Chondrocyte (in vitro differentiated cells): ENCODE measurements at places on chromosomes 7 and 10. TPM values are rescaled to one million over a fixed set of nuclear protein-coding genes. Genes with fewer than 3 reads are reported as not detected.
A peak's percentile ranks its signal among the peaks of the same experiment; 100 is the strongest.

DNA sequence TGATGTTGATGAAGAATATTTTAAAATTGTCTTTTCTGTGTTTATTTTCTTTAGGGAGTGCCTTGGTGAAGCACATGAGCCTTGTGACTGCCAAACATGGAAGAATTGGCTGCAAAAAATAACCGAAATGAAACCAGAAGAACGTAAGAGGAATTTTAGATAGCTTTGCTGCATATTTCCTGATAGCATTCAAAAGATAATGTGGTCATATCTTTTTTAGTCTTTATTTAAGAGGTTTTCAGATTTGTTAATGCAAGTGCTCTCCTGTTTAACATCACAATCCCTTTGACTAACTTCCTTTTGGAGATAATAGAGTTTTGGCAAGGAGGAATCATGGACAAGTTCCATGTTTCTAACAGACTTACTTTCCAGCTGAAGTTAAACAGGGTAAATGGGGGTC, 85.2 kb upstream of the GATAD1 start:
- peaks cover 24% of the 10 kb centered on the region for H3K4me1 ChIP-seq
- no peak overlapping the region for H3K27ac ChIP-seq
- peaks cover 19% of the 10 kb centered on the region for H3K36me3 ChIP-seq
- no peak for DNase-seq
- no peaks in the 10 kb centered on the region for H3K27me3 ChIP-seq

DNA sequence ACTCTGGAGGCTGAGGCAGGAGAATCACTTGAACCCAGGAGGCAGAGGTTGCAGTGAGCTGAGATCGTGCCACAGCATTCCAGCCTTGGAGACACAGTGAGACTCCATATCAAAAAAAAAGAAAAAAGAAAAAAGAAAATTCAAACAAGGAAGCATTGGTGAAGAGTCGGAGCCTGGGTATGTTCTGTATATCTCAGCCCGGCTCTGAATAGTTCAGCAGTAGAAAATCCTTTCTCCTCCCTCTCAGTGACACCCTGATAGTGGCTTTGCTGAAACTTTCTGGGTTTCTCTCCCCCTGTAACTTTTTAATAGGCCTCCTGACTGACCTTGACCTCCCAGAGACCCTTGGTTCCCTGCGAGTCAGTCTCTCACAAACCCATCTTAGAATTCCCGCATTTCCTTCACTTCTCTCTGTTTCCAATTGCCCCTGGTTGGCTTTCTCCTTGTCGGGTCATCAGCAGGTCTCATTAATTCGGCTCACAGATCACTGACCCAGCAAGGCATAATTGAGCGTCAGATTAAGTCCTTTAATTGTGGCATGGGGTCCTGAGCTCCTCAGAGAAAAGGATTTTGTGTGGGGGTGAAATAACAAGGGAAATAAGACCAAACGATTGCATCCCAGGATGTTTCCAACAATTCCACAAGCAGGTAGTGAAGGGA, 541.6 kb upstream of the NRP1 start:
- DNase-seq = no peak
- H3K27me3 ChIP-seq = no peaks in the 10 kb centered on the region
- H3K4me3 ChIP-seq = no peak overlapping the region
- no peak overlapping the region for H3K27ac ChIP-seq

DNA sequence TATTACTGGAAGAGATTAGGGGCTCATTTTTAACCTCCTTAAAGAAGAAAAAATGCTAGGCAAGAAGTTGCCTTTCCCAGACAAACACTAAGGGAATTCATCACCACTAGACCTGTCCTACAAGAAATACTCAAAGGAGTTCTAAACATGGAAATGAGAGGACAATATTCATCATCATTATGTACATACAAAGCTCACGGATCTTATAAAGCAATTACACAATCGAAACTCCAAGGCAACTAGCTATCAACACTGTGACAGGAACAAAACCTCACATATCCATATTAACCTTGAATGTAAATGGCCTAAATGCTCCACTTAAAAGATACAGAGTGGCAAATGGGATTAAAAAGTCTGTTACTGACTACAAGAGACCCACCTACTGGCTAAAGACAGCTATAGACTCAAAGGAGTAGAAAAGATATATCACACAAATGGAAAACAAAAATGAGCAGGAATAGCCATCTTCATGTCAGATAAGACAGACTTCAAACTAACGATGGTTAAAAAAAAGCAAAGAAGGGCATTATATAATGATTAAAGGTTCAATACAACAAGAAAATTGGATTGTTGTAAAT, 246.6 kb downstream of the ADRA2A start:
- no peak overlapping the region for H3K4me3 ChIP-seq
- H3K27ac ChIP-seq = no peak overlapping the region
- no peaks in the 10 kb centered on the region for H3K4me1 ChIP-seq
- peaks cover 8% of the 10 kb centered on the region for H3K27me3 ChIP-seq
- no peaks in the 10 kb centered on the region for H3K36me3 ChIP-seq

DNA sequence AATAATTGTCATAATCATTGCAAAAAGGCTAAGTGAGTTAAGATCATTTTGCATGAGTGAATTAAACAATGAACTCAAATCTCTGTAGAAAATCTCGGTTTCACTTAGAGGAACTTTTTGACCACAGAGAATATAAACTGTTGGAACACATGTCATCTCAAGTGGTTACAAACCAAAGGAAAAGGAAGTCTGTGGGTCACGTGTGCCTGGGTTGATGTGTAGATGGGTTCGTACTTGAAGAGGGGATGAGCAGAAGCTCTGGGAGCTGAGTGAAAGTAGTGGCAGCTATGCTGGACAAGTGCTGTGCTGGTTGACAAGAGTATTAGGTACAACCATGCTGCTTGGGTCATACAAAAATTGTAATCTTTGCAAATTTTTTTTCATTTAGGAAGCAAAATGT, 35.0 kb downstream of the GLRX3 start:
- H3K27me3 ChIP-seq = no peaks in the 10 kb centered on the region
- no peak for DNase-seq
- no peaks in the 10 kb centered on the region for H3K4me1 ChIP-seq
- H3K36me3 ChIP-seq = peaks cover 28% of the 10 kb centered on the region
- H3K27ac ChIP-seq = no peak overlapping the region
- no peak overlapping the region for H3K4me3 ChIP-seq

GRCh38 chr10:34811968-34812514, 3.1 kb downstream of the PARD3 start:
- H3K4me3 ChIP-seq = no peak overlapping the region
- peaks cover 60% of the 10 kb centered on the region for H3K4me1 ChIP-seq
- no peaks in the 10 kb centered on the region for H3K27me3 ChIP-seq
- no peaks in the 10 kb centered on the region for H3K36me3 ChIP-seq
- no peak overlapping the region for H3K27ac ChIP-seq

GRCh38 chr10:62810156-62810902, 5.8 kb downstream of the ADO start:
- H3K36me3 ChIP-seq = peaks cover 7% of the 10 kb centered on the region
- DNase-seq = no peak
- H3K27ac ChIP-seq = no peak overlapping the region
- H3K27me3 ChIP-seq = no peaks in the 10 kb centered on the region

DNA sequence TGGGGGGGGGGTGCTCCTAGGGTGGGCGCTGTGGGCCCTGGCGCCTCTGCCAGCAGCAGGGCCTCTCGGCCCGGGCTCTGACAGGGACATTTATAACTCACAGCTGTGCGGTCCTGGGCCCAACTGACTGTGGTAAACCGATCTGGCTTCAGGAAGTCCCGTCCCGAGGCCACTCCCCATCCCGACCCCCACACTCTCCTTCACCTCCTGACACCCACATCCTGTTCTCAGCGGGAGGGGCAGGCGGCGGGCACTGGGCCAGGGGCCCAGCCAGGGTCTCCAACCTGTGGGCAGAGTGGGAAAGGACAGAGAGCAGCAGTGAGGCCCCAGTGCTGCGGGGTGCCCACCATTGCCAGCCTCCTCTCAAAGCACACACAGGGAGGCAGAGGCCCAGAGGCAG, 69.1 kb downstream of the ZMIZ1 start:
- H3K27ac ChIP-seq = peak overlapping the region; percentile 98
- peaks cover 15% of the 10 kb centered on the region for H3K36me3 ChIP-seq
- H3K4me1 ChIP-seq = peaks cover 79% of the 10 kb centered on the region
- DNase-seq = no peak
- H3K4me3 ChIP-seq = peak overlapping the region; percentile 40

IRF5 gene
- 0.26 to 0.53 TPM (median 0.37 TPM) in 3 replicates for total RNA-seq

DNA sequence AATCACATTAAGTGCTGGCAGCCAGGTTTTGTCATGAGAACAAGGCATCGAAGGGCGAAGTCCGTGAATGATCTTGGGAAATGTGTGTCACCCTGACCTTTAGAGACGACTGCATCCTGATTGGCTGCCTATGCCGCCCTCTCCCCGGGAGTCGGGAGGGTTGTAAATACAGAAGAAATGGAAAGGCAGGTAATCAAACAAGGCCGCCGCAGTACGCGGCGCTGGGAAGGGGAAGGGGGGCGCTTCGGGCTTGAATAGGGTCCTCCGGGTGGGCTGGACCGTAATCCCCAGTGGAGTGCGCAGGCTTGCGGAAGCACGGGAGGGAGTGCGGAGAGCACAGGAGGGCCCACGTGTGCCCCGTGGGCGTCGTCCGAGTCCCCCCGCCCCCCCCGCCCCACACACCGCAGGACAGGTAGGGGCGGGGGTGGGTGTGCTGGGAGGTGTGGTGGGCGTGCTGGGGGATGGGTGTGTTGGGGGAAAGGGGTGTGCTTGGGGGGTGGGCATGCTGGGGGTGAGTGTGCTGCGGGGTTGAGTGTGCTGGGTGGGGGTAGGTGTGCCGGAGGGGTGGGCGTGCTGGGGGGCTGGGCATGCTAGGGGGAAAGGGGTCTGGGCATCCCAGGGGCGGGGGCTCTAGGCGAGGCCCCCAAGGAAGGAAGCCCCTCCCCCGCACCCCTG, 169.4 kb downstream of the ARHGAP12 start:
- peak overlapping the region; percentile 88 for H3K4me3 ChIP-seq
- peak overlapping the region; percentile 93 for H3K27ac ChIP-seq
- H3K27me3 ChIP-seq = no peaks in the 10 kb centered on the region
- peaks cover 47% of the 10 kb centered on the region for H3K4me1 ChIP-seq
- no peak for DNase-seq
- no peaks in the 10 kb centered on the region for H3K36me3 ChIP-seq

IGFBP1 gene
- 0.30 to 1.7 TPM (median 0.62 TPM) in 3 replicates for total RNA-seq

LRRD1 gene
- total RNA-seq = 0.22 to 0.41 TPM in 2 of 3 replicates, not detected in the other

- no peaks in the 10 kb centered on the region for H3K27me3 ChIP-seq
- H3K27ac ChIP-seq = peak overlapping the region; percentile 91
Measured at GRCh38 chr7:128056901-128057300, 25.7 kb upstream of the LRRC4 start.

DNA sequence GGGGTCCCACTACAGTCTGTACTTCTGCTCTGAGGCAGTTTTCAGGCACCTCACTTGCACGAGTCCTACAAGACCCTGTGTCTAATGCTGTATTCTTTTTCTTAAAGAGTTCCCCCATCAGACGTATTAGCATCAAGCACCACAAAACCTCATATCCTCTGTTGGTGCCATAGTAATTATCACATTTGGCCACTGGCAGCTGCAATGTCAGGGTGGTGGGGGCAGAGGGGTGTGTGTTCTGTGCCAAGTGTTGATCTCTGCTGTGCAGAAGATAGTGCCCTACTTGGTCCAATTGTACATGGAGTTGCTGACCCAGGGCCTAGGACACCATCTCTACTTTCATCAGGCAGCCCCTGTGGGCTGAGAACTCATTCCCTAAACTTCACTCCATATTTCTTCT, 20.0 kb upstream of the JAZF1 start:
- H3K27me3 ChIP-seq = no peaks in the 10 kb centered on the region
- no peaks in the 10 kb centered on the region for H3K36me3 ChIP-seq
- no peak for DNase-seq
- H3K4me3 ChIP-seq = no peak overlapping the region

- peaks cover 97% of the 10 kb centered on the region for H3K4me1 ChIP-seq
- H3K36me3 ChIP-seq = no peaks in the 10 kb centered on the region
- no peaks in the 10 kb centered on the region for H3K27me3 ChIP-seq
- no peak for DNase-seq
Measured at GRCh38 chr7:25846722-25847121, 305.3 kb upstream of the NFE2L3 start.

DNA sequence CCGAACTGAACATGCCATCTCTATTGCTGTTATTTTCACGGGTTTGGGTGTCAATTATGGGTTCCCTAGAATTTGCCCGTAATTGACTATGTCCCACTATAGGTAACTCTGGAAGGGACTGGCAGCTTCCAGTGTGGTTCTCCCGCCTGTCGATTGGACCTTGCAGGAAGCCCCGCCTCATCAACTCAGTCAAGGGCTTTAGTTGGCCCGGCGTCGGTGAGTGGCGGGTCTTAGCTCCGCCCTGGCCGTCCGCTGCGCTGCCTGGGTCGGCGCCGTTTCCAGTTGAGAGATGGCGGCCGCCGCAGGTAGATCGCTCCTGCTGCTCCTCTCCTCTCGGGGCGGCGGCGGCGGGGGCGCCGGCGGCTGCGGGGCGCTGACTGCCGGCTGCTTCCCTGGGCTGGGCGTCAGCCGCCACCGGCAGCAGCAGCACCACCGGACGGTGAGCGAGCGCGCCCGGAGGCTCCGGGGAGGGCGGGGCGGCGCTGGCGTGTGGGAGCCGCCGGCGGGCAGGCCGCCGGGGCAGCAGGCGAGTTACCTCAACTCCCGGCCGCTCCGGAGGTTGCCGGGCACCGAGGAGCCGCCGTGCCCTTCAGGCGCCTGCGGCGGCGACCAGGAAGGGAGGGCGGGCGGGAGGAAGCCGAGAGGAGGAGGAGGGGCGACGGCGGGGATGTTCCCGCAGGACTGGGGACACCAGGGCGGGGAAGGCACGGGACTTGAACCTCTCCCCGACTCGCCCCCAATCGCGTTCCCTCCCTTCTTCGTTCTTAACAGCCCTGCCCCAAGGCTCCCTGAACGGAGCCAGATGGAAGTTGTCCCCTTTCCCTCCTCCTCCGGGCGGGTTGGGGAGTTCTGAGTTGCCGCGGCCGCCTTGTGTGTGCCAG, at the start of gene MCU:
Gene MCU, plus strand, starts transcription at position 281 of the 881 bp plus-strand sequence. Its CDS starts 9 bp downstream, at position 290.
- peaks cover 64% of the 10 kb centered on the region for H3K4me1 ChIP-seq
- peak; percentile 96 for DNase-seq
- no peaks in the 10 kb centered on the region for H3K27me3 ChIP-seq
- peak within 1 kb of the TSS; percentile 57 for H3K27ac ChIP-seq
- H3K36me3 ChIP-seq = no peaks in the 10 kb centered on the region

CNTNAP2 gene
- 0.27 to 1.2 TPM (median 0.36 TPM) in 3 replicates for total RNA-seq
